IPS DF 6.9 (cell line): ENCODE measurements at places on chromosomes 4 and X.

- no peak for DNase-seq
Observed at GRCh38 chr4:101211146-101211553, 136.2 kb downstream of the PPP3CA start.

- DNase-seq = no peak
Observed at GRCh38 chr4:83329521-83330110, 5.0 kb downstream of the HPSE start.

- no peak for DNase-seq
Observed at GRCh38 chr4:8766610-8767009, 105.0 kb downstream of the HMX1 start.

- no peak for DNase-seq
Observed at GRCh38 chrX:40952855-40953254, 132.4 kb upstream of the USP9X start.

- no peak for DNase-seq
Observed at GRCh38 chrX:153450114-153450948, 4.5 kb upstream of the TREX2 start.

- DNase-seq = peak; percentile 5
Observed at GRCh38 chrX:66914080-66914479, 275.2 kb upstream of the EDA2R start.

GRCh38 chr4:83548151-83548905, 12.4 kb downstream of the GPAT3 start:
- DNase-seq = no peak

- no peak for DNase-seq
Observed at GRCh38 chrX:136206916-136207315, 44.3 kb downstream of the MAP7D3 start.

GRCh38 chrX:72041871-72042851, 89.6 kb downstream of the RTL5 start:
- no peak for DNase-seq

DNA sequence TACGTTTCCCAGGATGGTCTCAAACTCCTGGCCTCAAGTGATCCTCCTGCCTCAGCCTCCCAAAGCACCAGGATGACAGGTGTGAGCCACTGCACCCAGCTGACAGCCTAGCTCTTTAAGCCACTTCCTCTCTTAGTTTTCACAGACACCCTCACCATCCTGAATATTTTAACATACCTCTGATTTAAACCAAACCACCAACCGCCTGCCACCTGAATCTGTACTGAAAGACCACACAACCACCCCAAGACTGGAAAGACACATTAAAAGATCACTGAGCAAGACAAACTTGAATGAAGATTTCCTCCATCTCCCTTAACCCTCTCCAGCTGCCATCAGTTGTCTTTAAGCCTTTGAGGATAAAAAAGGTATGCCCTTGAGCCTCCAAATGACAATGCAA, 110.6 kb downstream of the SH3KBP1 start:
- no peak for DNase-seq

GRCh38 chr4:51932261-51932660, 87.9 kb downstream of the LRRC66 start:
- no peak for DNase-seq

GRCh38 chr4:142923619-142924018, 77.5 kb upstream of the INPP4B start:
- DNase-seq = no peak

GRCh38 chrX:22698151-22698550, 301.6 kb upstream of the DDX53 start:
- no peak for DNase-seq

DNA sequence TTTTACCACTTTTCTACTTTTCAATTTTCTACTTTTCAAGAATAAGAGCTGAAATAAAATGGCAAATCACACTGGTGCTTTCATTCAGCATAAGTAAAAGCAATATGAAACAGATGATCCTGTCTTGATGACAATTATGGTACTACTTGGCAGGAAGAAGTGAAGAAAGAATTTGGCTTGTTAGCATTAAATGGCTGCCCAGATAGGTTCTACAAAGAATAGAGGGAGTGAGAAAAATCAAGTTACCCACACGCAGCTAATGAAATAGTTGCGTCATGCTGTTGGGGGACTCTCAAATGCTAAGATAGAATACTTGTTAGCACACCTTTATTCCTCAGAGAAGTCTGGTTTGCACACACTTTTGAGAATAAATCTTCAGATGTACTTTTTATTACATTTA, 12.5 kb upstream of the LCORL start:
- no peak for DNase-seq

GRCh38 chr4:147605499-147605898, 11.7 kb upstream of the TMEM184C start:
- no peak for DNase-seq

DNA sequence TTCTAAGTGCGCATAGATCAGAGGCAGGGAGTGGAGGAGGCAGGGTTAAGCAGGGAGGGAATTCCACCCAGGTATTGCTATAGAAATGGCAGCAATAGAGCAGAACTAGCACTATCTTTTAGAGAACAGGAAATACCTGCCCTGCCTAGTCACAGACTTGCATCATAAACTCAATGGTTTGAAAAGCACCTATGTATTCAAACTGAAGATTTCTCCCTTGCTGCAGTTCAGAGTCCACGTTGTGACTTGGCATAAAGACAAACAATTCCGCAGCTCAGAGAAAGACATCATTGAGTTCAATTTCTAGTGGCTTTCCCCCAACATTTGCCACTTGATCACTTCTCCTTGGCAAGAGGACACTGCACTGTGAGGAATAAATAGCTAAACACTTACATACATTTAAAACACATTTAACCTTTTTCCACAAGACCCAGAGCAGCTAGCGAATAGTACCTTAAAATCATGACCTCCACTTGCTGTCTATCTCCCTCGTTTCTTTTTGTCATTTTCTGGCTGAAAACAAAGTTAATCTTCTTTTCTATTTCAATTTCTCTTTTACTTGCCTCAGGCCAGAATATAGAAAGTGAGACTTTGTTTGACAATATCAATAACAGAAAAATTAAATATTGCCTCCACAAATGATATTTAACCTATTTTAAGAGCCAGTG, 42.4 kb downstream of the SLC7A11 start:
- DNase-seq = no peak

GRCh38 chr4:2255501-2256155, 6.3 kb downstream of the MXD4 start:
- no peak for DNase-seq

DNA sequence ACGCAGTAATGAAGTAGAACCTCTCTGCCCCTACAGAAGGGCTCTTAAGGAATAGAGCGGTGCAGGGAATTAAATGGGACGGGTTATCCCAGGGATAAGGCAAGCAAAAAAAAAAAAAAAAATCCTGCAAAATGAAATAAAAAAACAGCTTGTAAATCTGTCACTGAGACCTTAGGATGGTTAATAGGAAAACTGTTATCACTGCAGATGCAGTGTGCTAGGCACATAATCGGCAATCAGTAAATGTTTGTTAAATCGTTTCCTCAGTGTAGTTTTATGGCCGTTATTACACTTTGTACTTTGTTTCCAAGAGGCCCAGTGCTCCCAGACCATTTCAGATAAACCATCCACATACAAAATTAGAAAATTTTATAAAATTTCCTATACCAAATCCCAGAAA, 1.0 kb downstream of the HNRNPH2 start:
- no peak for DNase-seq

- DNase-seq = no peak
Observed at GRCh38 chr4:102639598-102639997, 121.2 kb downstream of the MANBA start.

- no peak for DNase-seq
Observed at GRCh38 chrX:115324194-115324593, 34.7 kb downstream of the LUZP4 start.

- no peak for DNase-seq
Observed at GRCh38 chr4:751676-752075, 46.0 kb downstream of the PCGF3 start.

GRCh38 chrX:43756076-43756475, 100.0 kb downstream of the MAOA start:
- DNase-seq = no peak

DNA sequence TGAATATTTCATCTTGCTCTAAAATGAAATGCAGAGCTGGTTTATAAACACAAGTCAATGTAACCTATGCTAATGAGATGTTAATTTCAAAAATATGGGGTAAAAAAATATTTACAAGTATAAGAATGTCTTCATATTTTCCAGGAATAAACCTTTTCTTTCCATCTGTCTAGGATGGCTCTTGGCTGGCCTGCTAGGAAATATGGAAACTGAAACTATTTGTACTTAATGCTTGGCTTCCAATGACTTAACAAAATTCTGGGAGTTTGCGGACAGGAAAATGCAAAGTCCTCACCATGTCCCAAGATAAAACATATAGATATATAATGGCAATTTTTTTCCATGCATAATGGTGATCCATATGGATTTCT, 168.1 kb downstream of the SCFD2 start:
- DNase-seq = no peak
